Brain pericyte (primary cell): ENCODE measurements at places on chromosomes 3 and 15.

DNA sequence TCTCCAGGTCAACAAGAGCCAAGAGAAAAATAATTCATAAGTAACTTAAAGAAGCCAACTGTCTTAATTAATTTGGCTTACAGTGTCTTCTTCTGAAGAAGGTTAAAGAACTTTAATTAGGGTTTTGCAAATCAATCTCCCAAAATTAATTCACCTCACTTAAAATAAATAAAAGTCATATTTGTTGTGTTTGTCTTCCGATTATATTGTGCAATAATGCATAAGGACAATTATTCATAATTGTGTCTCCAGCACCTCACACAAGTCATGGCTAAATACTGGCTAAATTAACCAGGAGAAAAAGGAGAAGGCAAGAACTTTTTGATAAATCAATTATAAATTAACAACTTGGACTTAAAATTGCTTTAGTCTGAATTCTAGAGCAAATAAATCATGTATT, 899.0 kb upstream of the NR2F2 start:
- no peak for DNase-seq

DNA sequence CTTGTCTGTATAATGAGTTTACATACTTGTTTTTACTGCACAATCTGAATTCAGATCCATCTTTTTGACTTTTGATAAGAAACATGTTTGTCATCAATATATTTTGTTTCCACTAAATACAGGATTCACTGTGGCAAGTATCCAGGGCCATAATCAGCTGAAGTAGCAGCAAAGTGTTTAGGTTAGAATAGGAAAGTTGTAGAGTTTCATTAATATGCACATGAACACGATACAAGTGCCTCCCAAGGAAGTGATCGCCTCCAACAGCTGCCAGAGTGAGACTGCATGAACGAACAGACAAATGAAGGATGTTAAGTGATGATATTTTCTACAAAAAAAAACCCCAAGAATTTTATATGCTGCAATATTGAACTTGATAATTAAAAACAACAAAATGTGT, 204.3 kb downstream of the TBL1XR1 start:
- no peak for DNase-seq

- DNase-seq, result no peak
Observed at GRCh38 chr15:40775740-40776536, 6.2 kb downstream of the C15orf62 start.

DNA sequence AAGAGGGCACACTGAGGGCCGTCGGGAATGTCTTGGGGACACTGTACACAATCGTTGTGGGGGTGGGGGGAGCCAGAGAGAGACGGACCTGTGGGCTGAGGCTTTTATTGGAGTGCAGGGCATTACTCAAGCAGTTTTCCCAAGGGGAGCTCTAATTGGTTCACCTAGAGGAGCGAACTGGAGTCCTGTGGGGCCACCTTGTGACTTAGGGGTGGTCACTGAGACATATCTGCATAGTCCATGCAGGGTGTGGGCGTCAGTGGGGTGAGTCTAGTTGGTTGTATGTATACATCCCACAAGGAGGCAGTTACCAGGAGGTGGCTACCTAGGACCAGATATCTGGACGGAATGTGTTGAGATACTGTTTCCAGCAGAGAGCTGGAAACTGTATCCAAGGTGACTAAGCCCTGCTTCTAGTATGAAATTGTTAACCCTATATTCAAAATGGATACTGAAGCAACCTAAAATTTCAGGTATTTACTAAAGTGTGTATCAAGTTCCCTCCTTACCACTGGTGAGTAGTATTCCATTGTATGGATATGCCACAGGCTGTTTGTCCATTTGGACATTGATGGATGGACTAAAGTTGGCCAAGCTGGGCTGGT, 2.6 kb upstream of the PIGZ start:
- DNase-seq, result no peak

- DNase-seq, result no peak
Observed at GRCh38 chr15:50186752-50187151, 4.8 kb downstream of the SLC27A2 start.

DNA sequence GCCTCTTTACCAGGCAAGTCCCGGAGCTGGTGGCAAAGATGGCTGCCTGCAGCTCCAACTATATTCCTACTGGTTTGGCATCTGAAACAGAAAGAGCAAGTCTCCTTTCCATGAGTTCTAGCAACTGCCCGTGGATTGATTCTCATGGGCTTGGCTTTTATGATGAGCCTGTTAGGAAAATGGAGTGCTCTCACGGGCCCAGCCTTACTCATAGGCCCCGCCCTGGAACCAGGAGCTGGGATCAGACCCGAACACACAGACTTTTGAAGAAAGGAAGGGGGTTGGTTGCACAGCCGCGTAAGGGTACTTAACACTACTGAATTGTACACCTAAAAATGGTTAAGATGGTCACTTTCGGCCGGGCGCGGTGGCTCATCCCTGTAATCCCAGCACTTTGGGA, 2.9 kb downstream of the NRROS start:
- no peak for DNase-seq

- DNase-seq, result no peak
Observed at GRCh38 chr3:1330107-1330506, 237.3 kb downstream of the CNTN6 start.

- no peak for DNase-seq
Observed at GRCh38 chr3:57654267-57654666, 38.6 kb downstream of the DENND6A start.

- DNase-seq, result no peak
Observed at GRCh38 chr15:27731776-27732175, 367.3 kb downstream of the OCA2 start.

DNA sequence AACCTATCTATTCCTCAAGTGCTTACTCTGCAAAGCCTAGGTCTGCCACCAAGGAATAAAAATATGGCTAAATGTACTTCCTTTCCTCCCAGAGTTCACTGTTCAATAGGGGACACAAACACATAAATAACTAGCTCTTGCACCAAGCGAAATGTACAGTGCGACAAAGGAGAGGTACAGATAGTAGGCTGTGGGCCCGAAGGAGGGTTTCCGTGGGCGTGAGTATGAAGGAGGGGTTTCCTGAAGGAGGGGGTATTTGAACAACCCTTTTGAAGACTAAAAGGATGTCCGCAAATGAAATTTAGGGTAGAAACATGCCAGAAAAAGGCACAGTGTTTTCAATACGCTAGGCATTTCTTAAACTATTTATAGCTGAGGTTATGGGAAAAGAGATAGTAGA, 207.9 kb downstream of the LPP start:
- no peak for DNase-seq

GRCh38 chr3:193530231-193531165, 24.2 kb downstream of the ATP13A4 start:
- DNase-seq, result no peak

DNA sequence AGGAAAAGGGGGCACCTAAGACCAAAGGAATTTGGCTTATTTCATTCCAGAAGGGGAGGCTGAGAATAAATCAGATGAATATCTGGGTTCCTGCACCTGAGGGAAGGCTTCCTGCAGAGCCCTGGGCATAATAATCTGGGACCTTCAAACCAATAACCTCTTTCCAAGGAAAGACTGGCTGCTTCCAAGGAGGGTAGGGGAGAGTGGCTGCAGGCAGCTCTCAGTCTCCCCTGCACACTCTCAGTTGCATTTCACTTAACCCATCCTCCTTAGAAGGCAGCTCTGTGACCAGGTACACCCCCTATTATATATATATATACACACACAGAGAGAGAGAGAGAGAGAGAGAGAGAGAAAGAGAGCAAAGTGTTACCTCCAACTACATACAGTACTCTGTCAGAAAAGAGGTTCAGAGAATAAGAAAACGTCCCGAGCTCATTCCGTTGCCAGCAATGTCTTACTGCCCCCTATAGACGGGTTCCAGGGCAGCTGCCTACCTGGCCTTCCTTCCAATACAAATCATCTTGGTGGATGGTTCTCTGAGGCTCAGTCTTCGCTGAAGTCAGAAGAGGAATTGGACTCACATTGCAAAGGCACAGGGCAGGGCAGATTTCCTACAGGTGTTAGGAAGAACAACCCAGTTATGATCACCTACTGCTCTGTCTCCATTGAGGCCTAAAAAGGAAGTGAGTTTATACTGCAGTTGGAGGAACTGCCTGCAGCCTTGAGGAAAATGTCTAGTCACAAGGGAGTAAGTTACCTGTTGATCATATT, 26.1 kb downstream of the CAPN3 start:
- no peak for DNase-seq

- DNase-seq, result no peak
Observed at GRCh38 chr3:123540285-123540684, 44.6 kb downstream of the HACD2 start.

- DNase-seq, result no peak
Observed at GRCh38 chr3:94996743-94997142, 933.9 kb downstream of the NSUN3 start.

DNA sequence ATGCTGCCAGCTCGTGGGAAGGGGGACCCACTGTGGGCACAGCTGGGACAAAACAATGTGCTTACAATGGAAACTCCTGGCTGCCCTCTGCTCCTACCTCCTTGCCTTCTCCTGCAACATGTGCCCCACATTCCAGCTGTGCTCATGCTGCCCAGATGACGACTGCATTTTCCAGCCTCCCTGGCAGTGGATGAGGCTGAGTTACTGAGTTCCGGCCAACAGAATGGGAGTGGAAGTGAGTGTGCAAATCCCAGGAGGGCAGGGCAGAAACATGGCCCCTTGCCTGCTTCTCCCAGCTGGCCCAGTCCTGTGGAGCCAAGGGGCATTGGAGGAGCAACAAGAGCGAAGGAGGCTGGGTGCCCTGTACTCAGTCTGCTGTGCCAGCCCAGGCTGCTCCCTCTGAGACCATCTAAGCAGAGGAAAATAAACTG, 17.1 kb downstream of the KLF15 start:
- DNase-seq, result no peak

- DNase-seq, result peak; percentile 50
Observed at GRCh38 chr15:69394556-69395282, 19.4 kb upstream of the KIF23 start.

DNA sequence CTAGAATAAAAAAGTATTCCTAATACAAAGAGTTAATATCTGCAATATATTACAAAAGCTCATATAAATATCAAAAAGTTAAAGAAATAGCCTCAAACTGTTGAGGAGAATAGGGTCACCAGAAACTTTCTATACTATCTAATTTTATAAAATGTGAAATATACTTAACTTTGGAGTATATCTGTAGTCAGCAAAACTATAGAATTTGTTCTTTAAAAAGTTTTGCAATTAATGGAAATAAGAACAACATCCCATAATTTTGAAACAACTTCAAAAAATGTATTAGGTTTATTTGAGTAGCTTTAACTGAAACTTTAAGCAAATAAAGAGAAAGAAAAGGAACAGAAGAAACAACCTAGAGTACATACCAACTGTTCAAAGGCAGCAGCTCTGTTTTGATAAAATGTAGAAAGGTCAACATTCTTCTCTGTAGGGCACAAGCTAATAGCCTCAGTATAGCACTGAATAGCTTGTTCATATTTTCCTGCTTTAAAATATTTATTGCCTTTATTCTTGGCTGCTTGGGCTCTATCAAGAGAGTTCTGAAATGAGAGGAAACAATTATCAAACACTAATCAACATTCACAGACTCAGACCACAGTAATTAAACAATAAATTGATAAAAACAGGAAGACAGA, 14.3 kb downstream of the TOMM70 start:
- no peak for DNase-seq

- no peak for DNase-seq
Observed at GRCh38 chr3:152204218-152204617, 64.5 kb upstream of the MBNL1 start.

- no peak for DNase-seq
Observed at GRCh38 chr3:69413551-69414207, 27.8 kb upstream of the FRMD4B start.

DNA sequence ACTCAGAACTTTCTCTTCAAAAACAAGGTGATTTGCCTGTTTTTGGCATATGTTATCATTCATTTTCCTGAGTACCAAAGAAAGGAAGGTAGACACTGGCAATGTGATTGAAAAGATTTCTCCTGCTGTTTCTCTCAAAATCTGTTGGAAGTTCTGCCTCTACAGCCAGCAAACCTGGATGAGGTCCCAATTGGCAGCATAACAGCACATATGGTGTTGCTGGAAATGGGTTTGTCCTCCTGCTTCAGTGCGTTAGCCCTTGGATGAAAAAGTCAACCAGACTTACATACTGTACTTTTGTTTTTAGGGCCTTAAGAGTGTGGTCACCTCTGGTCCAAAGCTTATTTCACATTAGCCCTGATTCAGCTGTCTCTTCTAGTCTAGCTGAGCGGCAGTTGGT, 237.6 kb upstream of the MME start:
- DNase-seq, result no peak

DNA sequence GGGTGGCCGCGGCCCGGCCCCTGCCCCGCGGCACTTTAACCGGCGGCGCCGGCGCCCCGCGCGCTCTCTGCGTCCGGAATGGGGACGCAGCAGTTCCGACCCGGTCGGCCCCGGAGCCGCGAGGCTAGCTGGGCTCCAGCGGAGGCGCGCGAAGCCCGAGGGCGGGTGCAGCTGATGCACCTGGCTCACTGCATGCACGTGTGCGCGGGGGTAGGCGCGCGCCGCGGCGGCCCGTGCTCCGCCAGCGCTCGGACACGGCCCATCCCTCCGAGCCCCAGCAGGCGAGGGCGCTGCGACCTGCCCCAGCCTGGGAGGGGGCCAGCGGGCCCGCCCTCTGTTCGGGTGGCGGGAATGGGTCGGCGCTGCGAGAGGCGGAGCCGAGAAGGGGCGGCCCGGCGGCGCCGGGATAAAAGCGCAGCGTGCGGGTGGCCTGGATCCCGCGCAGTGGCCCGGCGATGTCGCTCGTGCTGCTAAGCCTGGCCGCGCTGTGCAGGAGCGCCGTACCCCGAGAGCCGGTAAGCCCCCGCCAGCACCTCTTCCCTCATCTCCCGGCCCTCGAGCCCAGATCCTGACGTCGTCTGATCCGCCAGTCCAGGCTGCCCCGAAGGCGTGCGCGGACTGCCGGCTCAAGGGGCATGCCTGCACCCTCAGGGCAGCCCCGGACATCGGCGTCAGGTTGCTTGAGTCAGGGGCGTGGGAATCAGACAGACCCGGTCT, at the start of the genes CHDH and IL17RB:
Gene CHDH (minus strand): TSS at position 286 of the 717 bp plus-strand sequence. CDS start 22,411 bp downstream, outside the sequence.
Gene IL17RB (plus strand): TSS at position 435 of the 717 bp plus-strand sequence. CDS start 21 bp downstream, at position 456.
- no peak for DNase-seq

GRCh38 chr15:59723687-59724346, 34.7 kb upstream of the BNIP2 start:
- DNase-seq, result no peak

DNA sequence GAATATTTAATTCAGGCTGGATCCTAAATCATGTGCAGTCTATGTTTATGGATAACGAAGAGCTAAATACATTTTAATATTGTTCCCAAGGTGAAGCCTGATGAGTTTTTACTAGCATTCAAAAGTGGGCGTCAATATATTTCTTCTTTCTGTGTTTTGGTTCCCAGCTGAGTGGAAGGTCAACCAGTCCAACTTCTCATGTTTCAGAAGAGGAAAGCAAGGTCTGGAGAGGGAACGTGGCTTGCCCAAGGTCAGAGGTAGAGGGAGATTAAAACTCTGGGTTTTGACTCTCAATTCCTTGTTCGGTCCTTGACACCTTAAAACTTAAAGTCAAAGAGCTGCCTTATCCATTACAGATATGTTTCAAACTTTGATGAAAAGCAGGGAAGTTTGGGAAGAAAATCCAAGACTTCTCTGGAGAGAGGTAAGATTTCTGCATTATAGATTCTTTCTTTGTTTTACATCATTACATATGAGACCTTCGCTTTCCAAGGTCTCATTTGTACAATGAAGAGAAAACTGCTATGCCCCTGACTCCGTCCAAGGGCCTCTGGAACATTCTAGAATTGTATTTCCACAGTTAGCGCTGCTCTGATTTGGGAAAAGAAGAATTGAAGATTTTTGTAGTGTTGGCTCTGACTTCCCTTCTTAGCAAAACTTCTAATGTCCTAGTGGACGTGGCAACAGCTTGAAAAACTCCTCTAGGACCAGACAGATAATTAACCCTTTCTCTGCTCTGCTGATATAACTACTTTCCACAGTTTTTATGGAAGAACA, 57.7 kb upstream of the HES1 start:
- DNase-seq, result no peak
